T-helper 17 cell (primary cell): ENCODE measurements at places on chromosomes 7 and 10. TPM values are rescaled to one million over a fixed set of nuclear protein-coding genes. Genes with fewer than 3 reads are reported as not detected.

The MRLN gene
- total RNA-seq = not detected

DNA sequence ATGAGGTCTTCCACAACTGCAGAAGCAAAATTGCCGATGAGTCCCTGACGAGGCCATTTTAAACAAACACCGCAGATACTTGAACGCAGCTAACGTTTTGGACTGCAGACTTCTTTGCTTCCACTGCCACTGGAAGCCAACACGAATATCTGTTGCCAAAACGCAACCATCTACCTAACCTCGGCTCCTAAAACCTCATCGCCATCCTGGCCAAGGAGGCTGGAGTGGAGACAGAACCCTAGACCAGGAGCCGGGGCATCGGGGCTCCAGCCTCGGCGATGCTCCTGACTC, 493 bp downstream of the WDR91 start:
- H3K4me1 ChIP-seq = peaks cover 18% of the 10 kb centered on the region
- H3K27ac ChIP-seq = peak overlapping the region; percentile 79
- no peaks in the 10 kb centered on the region for H3K27me3 ChIP-seq
- H3K4me3 ChIP-seq = peak overlapping the region; percentile 96

The TMEM213 gene
- total RNA-seq = not detected

- DNase-seq = peak; percentile 39
- no peaks in the 10 kb centered on the region for H3K4me1 ChIP-seq
- H3K27ac ChIP-seq = no peak overlapping the region
- H3K36me3 ChIP-seq = no peaks in the 10 kb centered on the region
- peaks cover 32% of the 10 kb centered on the region for H3K27me3 ChIP-seq
Measured at GRCh38 chr7:43260980-43261878, 148.8 kb downstream of the HECW1 start.

DNA sequence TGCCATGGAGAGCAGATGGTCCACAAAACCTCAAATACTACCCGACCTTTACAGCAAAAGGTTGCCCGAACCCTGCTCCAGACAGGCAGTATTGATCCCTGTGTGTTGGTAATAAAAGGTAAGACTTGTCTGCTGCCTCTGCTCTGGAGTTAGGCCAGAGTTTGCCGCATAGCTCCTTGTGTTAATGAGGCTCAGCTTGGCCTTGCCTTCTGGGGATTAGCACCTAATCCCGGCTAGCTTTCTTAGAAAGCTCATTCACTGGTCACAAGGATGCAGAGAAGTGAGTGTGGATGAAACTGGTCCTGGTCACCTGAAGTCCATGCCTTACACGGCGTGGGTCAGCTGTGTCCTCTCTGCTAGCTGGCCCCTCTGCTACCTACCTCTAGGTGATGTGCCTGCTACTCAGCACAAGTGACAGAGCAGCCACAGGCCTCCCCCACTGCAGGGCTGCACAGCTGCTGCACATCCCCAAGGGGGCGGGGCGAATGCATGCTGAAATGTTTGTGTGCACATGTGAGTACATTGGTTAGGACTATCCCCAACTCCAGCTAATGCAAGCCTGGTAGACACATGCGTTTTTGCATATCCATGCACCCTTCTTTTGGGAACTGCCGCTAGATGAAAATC, 31.7 kb upstream of the SYPL1 start:
- no peak overlapping the region for H3K27ac ChIP-seq
- H3K4me3 ChIP-seq = no peak overlapping the region
- peaks cover 7% of the 10 kb centered on the region for H3K27me3 ChIP-seq
- H3K4me1 ChIP-seq = peaks cover 2% of the 10 kb centered on the region
- no peak for DNase-seq

DNA sequence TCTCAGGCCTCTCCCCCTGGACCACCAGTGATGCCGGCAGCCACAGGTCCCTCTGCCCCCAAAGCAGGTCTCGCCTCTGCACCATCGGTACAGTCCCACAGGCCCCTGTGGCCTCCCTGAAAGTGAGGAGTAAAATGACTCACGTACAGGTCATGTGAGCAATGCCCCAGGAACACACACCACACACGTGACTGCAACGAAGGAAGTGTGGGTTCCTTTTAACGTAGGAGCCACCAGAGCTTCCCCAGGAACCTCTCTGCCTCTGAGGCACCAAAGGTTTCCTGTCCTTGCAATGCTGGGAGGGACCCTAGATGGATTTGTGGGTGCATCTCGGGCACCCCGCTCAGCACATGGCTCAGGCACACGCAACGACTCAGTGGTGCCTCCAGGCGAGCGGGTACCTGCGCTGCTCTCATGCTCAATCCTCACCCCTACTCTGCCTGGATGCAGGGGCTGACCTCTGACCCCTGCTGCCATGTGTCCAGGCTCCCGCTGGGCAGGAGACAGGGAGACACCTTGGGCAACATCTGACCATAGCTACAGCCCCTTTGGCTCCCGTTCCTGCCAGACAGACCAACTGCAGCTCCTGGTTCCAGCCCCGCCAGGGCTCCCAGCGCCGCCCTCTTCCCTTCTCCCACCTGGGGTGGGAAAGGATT, 120.7 kb downstream of the PRKAG2 start:
- H3K4me1 ChIP-seq = peaks cover 23% of the 10 kb centered on the region
- DNase-seq = peak; percentile 33
- peaks cover 2% of the 10 kb centered on the region for H3K36me3 ChIP-seq
- H3K4me3 ChIP-seq = peak overlapping the region; percentile 89
- no peaks in the 10 kb centered on the region for H3K27me3 ChIP-seq

The CYP26C1 gene
- total RNA-seq = 0.18 TPM

DNA sequence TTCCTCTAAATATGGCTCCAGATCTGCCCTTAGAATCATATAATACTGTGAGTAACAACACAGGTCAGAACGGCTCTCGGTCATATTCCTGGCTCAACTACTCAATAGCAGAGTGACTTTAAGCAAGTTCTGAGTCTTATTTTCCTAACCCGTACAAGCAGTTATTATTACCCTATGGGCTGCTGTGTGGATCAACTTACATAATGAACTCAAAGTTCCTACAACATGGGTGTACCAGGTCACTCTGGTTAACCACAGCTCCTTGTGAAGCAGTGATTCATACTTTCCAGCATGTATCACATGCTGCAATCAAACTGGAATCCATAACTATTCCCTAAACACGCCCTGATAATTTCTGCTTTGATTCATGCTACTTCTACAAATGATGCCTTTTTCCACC, 107.3 kb downstream of the LRRN3 start:
- peaks cover 3% of the 10 kb centered on the region for H3K4me1 ChIP-seq
- no peaks in the 10 kb centered on the region for H3K27me3 ChIP-seq
- no peak for DNase-seq
- H3K4me3 ChIP-seq = no peak overlapping the region

The SMURF1 gene
- 39.8 TPM for total RNA-seq

- no peaks in the 10 kb centered on the region for H3K36me3 ChIP-seq
- no peaks in the 10 kb centered on the region for H3K27me3 ChIP-seq
- no peak for DNase-seq
- no peaks in the 10 kb centered on the region for H3K4me1 ChIP-seq
Measured at GRCh38 chr7:85135977-85136376, 50.9 kb downstream of the SEMA3D start.

GRCh38 chr10:43160046-43160920, 22.0 kb downstream of the CSGALNACT2 start:
- H3K4me3 ChIP-seq = no peak overlapping the region
- DNase-seq = no peak
- H3K4me1 ChIP-seq = peaks cover 32% of the 10 kb centered on the region
- no peaks in the 10 kb centered on the region for H3K27me3 ChIP-seq

The LIPK gene
- total RNA-seq = not detected

The GPNMB gene
- total RNA-seq = not detected
